Gastrocnemius medialis (tissue), 4 donors: ENCODE measurements at places on chromosomes 6 and 20. TPM values are rescaled to one million over a fixed set of nuclear protein-coding genes. Genes with fewer than 3 reads are reported as not detected.

Gene CTCFL
- total RNA-seq: not detected

Gene GPR63
- total RNA-seq: not detected

Gene SIM1
- total RNA-seq: 1.8 TPM

Gene GSTA3
- total RNA-seq: not detected

GRCh38 chr6:143732536-143732935 is 54.8 kb downstream of the PHACTR2 start:
- no peaks in the 10 kb centered on the region for H3K27me3 ChIP-seq
- no peak overlapping the region for H3K4me3 ChIP-seq
- no peaks in the 10 kb centered on the region for H3K36me3 ChIP-seq
- no peak for DNase-seq
- peaks cover 9% of the 10 kb centered on the region for H3K4me1 ChIP-seq

- no peak overlapping the region for H3K27ac ChIP-seq
- no peaks in the 10 kb centered on the region for H3K36me3 ChIP-seq
- DNase-seq: no peak
- H3K27me3 ChIP-seq: peaks cover 92% of the 10 kb centered on the region
Measured at GRCh38 chr6:137496368-137496767, 2.2 kb upstream of the OLIG3 start.

DNA sequence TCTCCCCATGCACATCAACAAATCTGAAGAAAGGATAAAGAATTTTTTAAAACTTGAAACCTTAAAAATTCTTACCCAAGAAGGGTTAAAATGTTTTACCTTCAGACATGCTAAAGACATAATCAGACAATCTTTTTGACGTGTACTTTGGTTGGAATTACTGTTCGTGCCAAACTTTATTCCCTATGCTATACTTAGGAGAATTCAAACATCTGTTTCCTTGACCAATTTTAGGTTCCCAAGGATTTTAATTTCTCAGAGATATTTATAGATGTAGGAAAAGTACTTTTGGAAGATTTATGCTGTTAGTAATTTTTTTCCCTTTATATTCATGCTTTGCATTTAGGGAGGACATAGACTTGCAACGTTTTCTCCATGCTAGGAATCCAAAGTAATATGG is 108.4 kb downstream of the AFG1L start:
- no peaks in the 10 kb centered on the region for H3K4me1 ChIP-seq
- DNase-seq: no peak
- H3K36me3 ChIP-seq: no peaks in the 10 kb centered on the region
- H3K27me3 ChIP-seq: no peaks in the 10 kb centered on the region

- no peaks in the 10 kb centered on the region for H3K27me3 ChIP-seq
- no peak for DNase-seq
Measured at GRCh38 chr6:160058603-160059215, 62.9 kb upstream of the SLC22A1 start.

DNA sequence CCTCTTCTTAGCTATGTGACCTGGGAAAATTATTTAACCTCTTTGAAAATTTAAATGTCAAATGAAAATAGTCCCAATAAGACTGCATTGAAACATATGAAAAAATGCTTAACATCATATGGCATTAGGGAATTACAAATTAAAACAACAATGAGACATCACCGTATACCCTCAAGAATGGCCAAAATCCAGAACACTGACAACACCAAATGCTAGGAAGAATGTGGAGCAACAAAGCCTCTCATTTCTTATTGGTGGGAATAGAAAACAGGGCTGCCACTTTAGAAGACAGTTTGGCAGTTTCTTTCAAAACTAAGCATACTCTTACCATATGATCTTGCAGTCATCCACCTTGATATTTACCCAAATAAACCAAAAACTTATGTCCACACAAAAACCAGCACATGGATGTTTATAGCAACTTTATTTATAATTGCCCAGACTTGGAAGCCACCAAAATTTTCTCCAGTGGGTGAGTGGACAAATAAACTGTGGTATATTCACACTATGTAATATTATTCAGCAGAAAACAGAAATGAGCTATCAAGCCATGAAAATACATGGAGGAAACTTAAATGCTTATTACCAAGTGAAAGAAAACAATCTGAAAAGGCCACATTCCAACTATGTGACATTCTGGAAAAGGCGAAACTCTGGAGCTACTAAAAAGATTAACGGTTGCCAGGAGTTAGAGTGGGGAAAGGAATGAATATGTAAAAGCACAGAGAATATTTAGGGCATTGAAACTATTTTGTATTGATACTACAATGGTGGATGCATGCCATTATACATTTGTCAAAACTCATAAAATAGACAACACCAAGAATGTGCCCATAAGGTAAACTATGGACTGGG is 459.9 kb downstream of the GRIK2 start:
- no peak overlapping the region for H3K27ac ChIP-seq
- no peaks in the 10 kb centered on the region for H3K4me1 ChIP-seq
- no peak for DNase-seq
- no peaks in the 10 kb centered on the region for H3K27me3 ChIP-seq
- H3K36me3 ChIP-seq: no peaks in the 10 kb centered on the region

- H3K27me3 ChIP-seq: no peaks in the 10 kb centered on the region
- no peak for DNase-seq
- H3K4me3 ChIP-seq: no peak overlapping the region
- H3K27ac ChIP-seq: no peak overlapping the region
- H3K36me3 ChIP-seq: no peaks in the 10 kb centered on the region
Measured at GRCh38 chr20:47999166-47999565, 213.9 kb upstream of the SULF2 start.

DNA sequence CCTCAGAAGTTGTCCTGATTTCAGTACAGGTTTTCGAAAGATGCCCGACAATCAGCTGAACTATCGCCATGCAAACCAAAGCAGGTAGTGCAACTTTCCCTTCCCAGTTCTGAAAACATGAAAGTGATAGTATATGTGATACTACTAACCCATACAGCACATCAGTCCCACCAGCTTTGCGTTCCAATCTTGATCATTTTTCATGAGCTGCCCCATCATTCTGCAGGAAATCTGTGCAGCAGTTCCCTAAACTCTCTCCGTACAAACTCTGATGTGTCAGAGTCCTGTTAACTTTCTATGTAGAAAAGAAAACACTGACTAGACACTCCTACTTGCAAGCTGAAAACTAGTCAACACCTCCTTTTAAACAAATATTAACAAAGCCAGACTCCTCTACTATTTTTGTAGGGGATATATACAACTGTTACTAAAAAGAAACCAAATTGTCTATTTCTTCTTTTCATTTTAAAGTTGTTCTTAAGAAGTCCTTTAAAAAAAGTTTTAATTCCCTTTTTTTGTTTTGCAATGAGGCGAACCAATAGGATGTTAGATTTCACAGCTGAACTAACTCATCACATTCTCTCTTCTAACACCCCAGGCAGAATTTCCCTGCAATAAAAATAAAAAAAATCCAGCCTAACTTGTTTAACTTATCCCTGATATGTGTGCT is 99.6 kb upstream of the DST start:
- H3K27me3 ChIP-seq: no peaks in the 10 kb centered on the region
- no peak overlapping the region for H3K27ac ChIP-seq
- H3K4me1 ChIP-seq: peaks cover 47% of the 10 kb centered on the region
- no peak overlapping the region for H3K4me3 ChIP-seq
- H3K36me3 ChIP-seq: no peaks in the 10 kb centered on the region

DNA sequence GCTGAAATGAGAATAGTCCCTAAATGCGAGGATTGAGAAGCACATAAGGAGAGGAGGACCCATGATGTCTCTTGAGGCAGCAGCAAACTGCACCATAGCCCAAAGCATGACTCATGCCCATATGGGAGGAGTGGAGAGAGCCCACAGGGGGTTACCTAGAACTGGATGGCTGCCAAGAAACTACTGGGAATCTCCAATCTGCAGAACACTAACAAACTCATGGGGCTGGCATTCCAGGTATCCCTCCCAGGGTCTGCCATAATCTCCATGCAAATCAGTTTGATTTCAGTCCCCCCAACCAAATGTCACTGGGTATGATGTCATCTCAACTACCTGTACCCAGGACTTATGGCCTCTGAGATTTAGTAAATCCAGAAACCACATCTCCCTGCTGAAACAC is 410.5 kb downstream of the PTPRT start:
- DNase-seq: no peak
- no peaks in the 10 kb centered on the region for H3K27me3 ChIP-seq

DNA sequence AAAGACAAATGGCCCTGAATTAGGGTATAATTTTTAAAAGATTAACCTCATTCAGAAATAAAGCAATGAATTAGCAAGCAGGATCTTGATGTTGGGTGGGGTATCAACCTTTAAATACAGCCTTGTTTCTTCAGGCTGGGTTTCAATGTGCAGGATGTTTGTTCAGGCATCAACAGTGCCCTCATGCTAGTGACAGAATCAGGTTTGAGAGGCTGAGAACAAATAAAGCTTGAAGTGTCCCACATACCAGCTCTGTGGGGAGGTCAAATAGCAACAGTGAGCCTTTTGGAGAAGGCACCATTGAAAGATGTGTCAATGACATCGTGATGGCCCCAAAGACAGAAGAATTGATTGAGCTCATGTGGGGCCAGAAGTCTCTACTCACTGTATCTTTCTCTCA is 68.2 kb downstream of the MTFR2 start:
- H3K4me3 ChIP-seq: no peak overlapping the region
- H3K4me1 ChIP-seq: no peaks in the 10 kb centered on the region
- H3K27me3 ChIP-seq: no peaks in the 10 kb centered on the region
